ENCODE measurements at places on chromosomes 7 and 10.

DNA sequence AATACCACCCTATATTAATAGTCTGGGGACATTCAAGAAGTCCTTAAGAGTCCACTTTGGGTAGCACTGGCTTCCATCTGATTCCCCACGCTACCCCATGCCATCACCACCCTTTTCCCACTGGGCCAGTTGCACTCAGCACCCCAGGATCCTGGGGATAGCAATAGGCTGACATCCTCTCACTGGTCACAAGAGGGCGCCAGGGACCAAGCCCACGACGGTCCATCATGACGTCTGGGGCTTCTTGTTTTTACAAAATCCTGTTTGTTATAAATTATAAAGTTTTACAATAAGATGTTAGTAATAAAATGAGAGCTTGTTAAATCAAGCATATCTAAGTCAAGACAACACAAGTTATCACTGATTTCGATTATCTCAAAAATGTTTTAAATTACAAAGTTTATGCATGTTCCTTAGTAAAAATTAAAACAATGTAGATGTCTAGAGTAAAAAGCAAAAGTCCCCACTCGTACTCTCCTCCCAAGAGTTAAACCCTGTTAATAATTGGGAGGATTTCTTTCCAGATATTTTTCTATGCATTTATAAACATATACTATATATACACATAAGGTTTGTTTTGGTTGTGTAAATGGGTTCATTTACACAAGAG lies 15.4 kb downstream of the GPNMB start:
- peak; percentile 88 for DNase-seq

DNA sequence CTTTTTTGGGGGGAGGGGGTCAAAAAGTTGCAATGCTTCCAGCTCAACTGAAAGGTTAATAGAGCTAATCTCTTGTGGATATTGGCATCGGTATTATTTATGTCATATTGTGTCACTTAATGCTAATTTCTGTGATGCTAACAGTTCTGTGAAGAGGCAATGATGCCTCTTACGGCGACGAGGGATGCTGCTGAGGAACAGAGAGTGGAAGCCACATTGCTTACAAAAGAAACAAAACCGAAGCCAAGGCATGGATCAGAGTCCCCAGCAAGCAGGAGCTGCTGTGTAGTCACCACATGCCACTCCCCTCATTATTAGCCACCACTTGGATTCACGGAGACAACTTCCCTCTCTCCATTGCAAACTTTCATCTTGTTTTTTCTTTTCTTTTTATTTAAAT lies 536.5 kb upstream of the MGMT start:
- no peak for DNase-seq

GRCh38 chr10:100970914-100971811 lies 1.9 kb downstream of the SEMA4G start:
- no peak for DNase-seq

DNA sequence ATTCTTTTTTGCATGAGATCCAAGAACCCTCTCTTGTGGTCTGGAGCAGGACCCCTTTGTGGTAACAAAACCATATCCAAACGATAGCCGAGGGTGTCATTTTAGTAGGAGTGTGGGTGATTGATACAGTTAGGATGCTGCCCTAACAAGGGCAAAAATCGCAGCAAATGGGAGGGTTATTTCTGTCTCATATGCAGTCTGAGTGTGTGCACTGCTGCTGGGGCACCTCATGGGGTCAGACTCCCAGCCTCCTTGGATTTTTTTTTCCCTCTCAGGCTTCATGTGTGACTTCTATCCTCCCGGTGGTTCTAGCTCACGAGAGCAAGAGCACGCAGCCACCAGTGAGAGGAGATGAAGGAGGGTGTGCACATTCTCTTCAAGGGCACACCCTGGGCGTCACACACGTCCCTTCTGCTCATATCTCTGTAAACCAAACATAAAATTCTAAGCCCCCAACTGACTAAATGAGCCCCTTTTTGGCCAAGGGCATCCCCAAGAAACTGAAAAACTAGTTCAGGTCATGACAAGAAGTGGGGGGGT lies 28.6 kb upstream of the IL15RA start:
- DNase-seq = peak; percentile 86

- DNase-seq = peak; percentile 75
Measured at GRCh38 chr10:117432866-117433265, 57.6 kb upstream of the PDZD8 start.

GRCh38 chr10:100655326-100655759 lies 90.0 kb upstream of the PAX2 start:
- no peak for DNase-seq

- no peak for DNase-seq
Measured at GRCh38 chr10:11197878-11198277, 180.2 kb downstream of the CELF2 start.

Measured in hematopoietic multipotent progenitor cell treated with erythropoietin and hydrocortisone succinate and interleukin-3 and kit ligand, for 6 days (in vitro differentiated cells).